Adrenal gland (tissue), 19 donors: ENCODE measurements at places on chromosomes 7 and 10. TPM values are rescaled to one million over a fixed set of nuclear protein-coding genes. Genes with fewer than 3 reads are reported as not detected.

The MXI1 gene
- 65.0 TPM for total RNA-seq

GRCh38 chr10:121291823-121292222 lies 306.4 kb downstream of the FGFR2 start:
- no peak for DNase-seq

GRCh38 chr10:11578802-11579255 lies 32.6 kb downstream of the USP6NL start:
- no peak for DNase-seq

The DTX2 gene
- total RNA-seq = 16.0 TPM

- DNase-seq = no peak
Observed at GRCh38 chr10:120749856-120750566, 101.2 kb upstream of the WDR11 start.

The ARHGEF35 gene
- 1.1 TPM for total RNA-seq

The TMEM229A gene
- total RNA-seq = 1.1 TPM

DNA sequence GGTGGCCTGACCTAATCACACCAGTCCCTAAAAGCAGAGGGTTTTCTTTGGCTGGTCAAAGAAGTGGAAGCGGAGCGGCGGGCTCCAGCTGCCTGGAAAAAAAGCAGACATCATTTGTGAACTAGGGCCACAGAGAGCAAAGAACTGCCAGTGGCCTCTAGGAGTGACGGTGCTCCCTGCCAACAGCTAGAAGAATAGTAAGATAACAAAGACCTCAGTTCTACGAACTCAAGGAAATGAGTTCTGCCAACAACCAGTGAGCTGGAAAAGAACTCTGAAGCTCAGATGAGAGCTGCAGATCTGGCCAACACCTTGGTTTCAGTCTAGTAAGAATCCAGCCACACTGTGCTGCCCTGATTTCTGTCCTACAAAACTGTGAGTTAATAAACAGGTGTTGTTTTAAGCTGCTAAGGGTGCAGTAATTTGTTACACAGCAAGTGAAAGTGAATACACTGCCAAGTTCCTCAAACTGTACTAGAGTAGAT lies 178.0 kb downstream of the SRPK2 start:
- peak; percentile 60 for DNase-seq

The TBL2 gene
- total RNA-seq = 136 TPM

The CACNB2 gene
- 19.9 TPM for total RNA-seq
